Heart left ventricle (tissue), 16 donors: ENCODE measurements at places on chromosomes 5 and 9. TPM values are rescaled to one million over a fixed set of nuclear protein-coding genes. Genes with fewer than 3 reads are reported as not detected.
A peak's percentile ranks its signal among the peaks of the same experiment; 100 is the strongest.

GRCh38 chr9:24059651-24060050, 233.6 kb upstream of the ELAVL2 start:
- DNase-seq: no peak

- no peak for DNase-seq
Measured at GRCh38 chr5:9188131-9188530, 357.7 kb downstream of the SEMA5A start.

DNA sequence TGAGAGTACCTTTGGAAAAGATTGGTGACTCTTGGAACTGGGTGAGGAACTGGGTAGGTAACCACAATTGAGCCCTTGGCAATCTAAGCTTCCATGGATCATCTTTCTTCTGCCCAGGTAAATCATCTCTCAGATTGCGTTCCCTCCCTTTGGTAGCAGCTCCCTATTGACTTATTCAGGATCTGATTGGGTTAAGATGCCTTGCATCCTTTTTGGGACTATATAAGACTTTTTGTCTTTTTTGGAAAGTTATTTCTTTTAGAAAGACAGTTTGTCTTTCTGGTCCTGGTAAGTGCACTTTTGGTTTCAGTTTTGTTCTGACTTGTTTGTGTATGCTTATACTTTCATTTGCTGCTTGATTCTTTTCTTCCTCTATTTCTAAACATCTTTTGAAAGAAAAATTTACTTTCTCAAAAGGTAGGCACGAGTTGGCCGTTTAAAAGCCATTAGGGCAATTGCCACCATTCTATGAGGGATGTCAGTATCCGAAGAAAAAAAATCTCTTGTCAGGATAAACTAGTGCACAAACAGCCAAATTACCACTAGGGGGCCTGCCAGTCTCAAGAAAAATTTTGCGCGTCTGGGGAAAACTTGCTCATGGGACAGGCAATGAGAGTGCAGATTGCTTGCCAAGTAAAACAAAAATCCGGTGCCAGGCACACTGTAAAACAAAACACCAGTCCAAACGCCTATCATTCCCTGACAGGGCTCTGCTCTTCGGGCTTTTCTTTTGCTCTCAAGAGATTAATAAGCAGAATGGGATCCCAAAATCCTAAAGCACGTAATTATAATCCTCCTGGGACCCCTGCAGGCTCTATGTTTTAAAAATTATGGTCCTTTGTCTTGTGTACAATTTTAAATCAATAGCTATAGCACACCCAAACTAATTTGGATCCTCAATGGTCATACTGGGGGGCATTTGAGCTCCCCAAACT, 12.8 kb downstream of the OR1J1 start:
- peak; percentile 66 for DNase-seq

Gene TCF7
- 2.6 TPM for total RNA-seq

- no peak for DNase-seq
Measured at GRCh38 chr9:83242066-83242465, 179.1 kb upstream of the RASEF start.

DNA sequence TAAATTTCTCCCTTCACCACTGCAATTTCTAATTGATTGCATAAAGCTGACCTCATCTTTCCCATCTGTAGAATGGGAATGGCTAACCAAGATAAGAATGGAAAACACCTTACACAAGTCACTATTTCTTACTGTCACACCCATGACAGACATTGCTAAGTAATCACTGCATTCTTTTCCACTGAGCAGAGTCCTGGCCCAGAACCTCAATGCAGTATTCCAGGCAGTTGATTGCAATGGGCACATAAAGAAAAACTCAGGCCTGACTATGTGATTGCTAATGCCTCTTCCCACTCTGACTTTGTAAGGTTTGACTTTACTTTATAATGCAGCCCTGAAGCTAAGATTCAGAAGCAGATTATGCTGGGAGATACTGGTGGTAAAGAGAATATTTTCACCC, 29.3 kb downstream of the TRIM32 start:
- no peak for DNase-seq

GRCh38 chr9:106531491-106531890, 331.5 kb upstream of the ZNF462 start:
- no peak for DNase-seq

DNA sequence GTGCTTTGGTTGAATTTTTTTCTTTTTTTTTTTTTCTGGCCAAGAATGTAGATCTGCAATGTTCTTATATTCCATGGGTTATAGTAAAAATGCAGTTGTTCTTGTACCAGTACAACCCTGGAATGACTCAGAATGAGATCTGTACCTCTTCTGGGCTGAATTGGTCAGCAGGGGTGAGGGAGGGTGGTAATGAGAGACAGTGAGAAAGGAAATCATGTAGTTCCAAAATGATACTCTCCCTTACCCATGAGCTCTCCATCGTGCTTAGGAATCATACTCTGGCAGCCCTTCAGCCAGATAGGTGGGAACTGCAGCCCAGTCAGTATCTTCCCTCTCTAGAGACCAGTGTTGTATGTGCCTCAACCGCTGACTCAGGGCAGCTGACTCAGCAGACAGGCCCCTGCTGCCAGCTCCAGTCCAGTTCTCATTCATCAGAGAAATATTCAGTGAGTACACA, 2.1 kb upstream of the GLIS3 start:
- peak; percentile 25 for DNase-seq

GRCh38 chr5:27026801-27027200, 11.6 kb downstream of the CDH9 start:
- DNase-seq: no peak

Gene CSF2
- not detected for total RNA-seq

DNA sequence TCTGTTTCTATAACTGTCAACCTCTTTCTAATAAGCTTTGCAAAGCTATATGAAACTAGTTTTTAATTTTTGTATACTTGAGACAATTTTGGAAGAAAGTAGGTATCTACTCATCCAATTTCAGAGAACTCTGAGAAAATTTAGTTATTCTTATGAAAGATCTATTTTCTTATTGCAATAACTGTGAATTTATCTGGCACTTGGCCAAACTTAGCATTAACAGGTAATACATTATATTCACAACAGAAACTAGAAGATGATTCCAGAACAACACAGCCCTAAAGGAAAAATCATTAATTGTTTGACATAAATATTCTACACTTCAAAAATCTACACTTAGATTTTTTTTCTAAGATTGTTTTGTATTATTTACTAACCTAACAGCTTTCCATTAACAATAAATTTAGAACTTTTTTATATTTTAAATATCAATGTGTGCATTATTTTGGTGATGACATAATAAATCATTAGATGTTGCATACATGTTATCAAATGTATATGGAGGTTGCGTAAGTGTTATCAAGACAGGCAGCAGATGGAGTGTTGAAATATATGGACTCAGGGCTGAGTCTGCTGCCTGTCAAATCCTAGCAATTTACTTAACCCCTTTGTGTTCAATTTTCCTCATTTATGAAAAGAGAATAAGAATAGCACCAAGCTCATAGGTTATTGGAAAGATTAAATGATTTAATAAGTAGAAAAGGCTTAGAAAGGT, 141.8 kb downstream of the MUSK start:
- no peak for DNase-seq

DNA sequence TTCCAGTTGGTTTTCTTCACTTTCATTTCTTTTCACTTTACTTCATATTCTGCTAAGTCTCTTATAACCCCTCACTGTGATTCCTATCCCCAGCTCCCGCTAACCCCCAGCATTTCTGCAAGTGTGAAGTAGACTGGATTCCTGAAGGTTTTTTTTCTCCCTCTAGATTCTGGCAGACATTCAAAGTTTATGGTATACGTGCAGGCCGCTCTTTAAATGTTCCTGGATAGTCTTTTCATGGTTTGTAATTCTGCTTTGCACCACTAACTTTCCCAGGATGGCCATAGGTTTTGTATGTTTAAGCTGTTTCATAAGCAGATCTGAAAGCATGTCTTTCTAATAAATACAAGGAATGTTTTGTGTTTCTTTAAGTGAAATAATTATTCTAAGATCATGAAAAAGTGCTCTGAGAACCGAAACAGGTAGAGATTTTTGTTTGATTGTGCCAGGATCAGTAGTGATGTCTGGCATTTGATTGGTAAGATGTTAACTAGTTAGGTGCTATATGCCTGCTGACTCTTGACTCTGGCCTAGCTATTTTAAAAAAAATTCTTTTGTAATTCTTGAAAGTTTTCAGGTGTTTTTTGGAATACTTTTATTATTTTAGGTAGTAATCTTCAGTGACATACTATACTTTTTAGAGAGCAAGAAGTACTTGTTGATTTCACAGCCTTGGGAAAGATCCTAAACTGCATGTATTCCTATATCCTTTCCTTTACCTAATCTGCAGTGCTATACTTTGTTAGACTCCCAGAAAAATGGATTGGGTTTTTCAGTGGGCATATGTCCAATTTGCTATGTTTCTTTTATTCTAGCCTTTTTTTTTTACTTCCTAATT, 29.7 kb downstream of the CNOT6 start:
- no peak for DNase-seq

- no peak for DNase-seq
Measured at GRCh38 chr9:26262421-26263107, 584.3 kb upstream of the TUSC1 start.

Gene SCGB3A2
- not detected for total RNA-seq

- DNase-seq: no peak
Measured at GRCh38 chr5:34676416-34676815, 20.3 kb downstream of the RAI14 start.

DNA sequence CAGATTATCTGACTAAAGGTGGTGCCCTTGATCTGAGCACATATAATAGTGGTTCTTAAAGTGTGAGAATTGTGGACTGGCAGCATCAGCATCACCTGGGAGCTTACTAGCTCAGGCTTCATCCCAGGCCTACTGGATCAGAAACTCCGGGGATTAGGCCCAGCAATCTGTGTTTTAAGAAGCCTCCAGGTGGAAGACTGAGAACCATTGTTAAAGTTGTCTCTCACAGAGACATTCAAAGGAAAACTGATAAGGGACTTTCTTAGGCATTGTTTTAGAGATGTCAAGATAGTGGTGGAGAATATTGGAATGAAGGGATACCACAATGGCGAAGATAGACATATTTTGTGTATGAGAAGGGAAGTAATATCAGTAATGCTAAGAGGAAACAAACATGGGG, 59.5 kb downstream of the STX17 start:
- no peak for DNase-seq

Gene DMGDH
- 1.6 TPM for total RNA-seq

- DNase-seq: no peak
Measured at GRCh38 chr5:68544091-68544647, 328.6 kb downstream of the PIK3R1 start.

- DNase-seq: no peak
Measured at GRCh38 chr9:121050128-121050988, at the start of gene C5. Gene C5 (minus strand): TSS chr9:121050275. CDS start chr9:121050246, 29 bp downstream.

GRCh38 chr5:134139377-134139851, 24.9 kb downstream of the TCF7 start:
- DNase-seq: peak; percentile 68

Gene IFNA13
- not detected for total RNA-seq
